ENCODE measurements at places on chromosomes 1 and 21. TPM values are rescaled to one million over a fixed set of nuclear protein-coding genes. Genes with fewer than 3 reads are reported as not detected.
A peak's percentile ranks its signal among the peaks of the same experiment; 100 is the strongest.

Gene EXTL1
- not detected for total RNA-seq

Gene TMCC2
- total RNA-seq, result 24.0 TPM

Gene CGN
- total RNA-seq, result 1.8 TPM

Gene GJA9
- total RNA-seq, result not detected

Gene ACKR1
- not detected for total RNA-seq

DNA sequence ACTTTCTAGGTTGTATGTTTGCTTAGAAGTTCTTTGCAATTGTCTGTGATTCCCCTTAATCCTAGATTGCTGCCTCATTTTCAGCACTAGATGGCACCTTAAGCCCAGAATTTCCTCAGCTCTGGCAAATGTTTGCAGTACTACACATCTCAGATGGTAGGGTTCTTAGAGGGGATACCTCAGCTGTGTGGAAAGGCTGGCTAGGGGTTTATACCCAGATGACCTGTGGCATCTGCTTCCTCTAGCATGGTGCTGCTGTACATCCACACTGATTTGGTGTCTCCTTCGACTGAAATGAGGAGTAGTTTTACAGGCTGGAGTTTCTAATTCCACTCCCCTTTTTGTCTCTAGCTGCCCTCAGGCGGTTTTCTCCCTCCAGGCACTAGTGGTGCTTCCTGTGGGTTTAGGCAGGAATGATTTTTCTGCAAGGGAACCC, 23.5 kb downstream of the ASB17 start:
- no peak overlapping the region for H3K4me3 ChIP-seq
- H3K27ac ChIP-seq, result no peak overlapping the region
- no peak for DNase-seq
- H3K27me3 ChIP-seq, result peaks cover 19% of the 10 kb centered on the region
- H3K36me3 ChIP-seq, result peaks cover 21% of the 10 kb centered on the region
- H3K4me1 ChIP-seq, result no peaks in the 10 kb centered on the region

DNA sequence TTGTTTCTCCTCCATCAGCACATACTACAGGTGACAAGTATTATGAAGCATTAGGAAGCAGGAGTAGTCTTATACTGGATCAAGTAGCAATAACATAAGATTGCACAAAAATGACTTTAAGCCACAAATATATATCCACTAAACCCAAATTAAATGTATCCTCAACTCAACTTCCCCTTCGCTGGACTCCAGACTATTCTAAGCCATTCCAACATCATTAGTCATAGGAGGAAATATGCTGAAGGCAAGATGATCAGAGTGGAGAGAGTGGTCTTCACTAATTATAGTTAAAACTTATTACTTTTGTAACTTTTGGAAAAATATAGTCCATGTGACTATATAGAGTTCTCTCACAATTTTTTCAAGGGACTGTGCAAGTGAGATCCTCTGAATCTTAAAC, 390.7 kb upstream of the ZP4 start:
- no peaks in the 10 kb centered on the region for H3K4me1 ChIP-seq
- H3K4me3 ChIP-seq, result no peak overlapping the region
- DNase-seq, result no peak
- H3K27me3 ChIP-seq, result no peaks in the 10 kb centered on the region
- H3K36me3 ChIP-seq, result peaks cover 2% of the 10 kb centered on the region

DNA sequence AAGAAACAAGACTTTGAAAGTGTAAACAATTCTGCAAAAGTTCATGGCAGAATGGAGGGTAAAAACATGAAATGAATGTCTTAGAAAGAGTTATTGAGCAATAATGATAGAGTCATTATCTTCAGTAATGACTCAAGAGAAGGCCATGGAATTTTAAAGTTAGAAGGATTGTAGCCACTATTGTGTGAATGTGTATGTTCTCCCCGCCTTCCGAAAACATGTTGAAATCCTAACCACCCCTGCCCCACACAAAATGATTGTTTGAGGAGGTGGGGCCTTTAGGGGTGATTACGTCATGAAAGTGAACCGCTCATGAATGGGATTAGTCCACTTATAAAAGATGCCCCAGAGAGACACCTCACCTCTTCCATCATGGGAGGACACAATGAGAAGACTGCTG, 93.8 kb upstream of the CCDC190 start:
- H3K4me1 ChIP-seq, result peaks cover 2% of the 10 kb centered on the region
- no peak overlapping the region for H3K4me3 ChIP-seq
- no peak overlapping the region for H3K27ac ChIP-seq
- no peaks in the 10 kb centered on the region for H3K36me3 ChIP-seq

GRCh38 chr1:227928811-227929375, 18.8 kb downstream of the WNT9A start:
- H3K27ac ChIP-seq, result no peak overlapping the region
- H3K4me3 ChIP-seq, result no peak overlapping the region
- H3K36me3 ChIP-seq, result no peaks in the 10 kb centered on the region

- H3K36me3 ChIP-seq, result no peaks in the 10 kb centered on the region
- DNase-seq, result no peak
- no peaks in the 10 kb centered on the region for H3K27me3 ChIP-seq
- H3K4me1 ChIP-seq, result no peaks in the 10 kb centered on the region
- H3K4me3 ChIP-seq, result no peak overlapping the region
These were observed 63.1 kb downstream of the MATN1 start for GRCh38 chr1:30660241-30660640.

DNA sequence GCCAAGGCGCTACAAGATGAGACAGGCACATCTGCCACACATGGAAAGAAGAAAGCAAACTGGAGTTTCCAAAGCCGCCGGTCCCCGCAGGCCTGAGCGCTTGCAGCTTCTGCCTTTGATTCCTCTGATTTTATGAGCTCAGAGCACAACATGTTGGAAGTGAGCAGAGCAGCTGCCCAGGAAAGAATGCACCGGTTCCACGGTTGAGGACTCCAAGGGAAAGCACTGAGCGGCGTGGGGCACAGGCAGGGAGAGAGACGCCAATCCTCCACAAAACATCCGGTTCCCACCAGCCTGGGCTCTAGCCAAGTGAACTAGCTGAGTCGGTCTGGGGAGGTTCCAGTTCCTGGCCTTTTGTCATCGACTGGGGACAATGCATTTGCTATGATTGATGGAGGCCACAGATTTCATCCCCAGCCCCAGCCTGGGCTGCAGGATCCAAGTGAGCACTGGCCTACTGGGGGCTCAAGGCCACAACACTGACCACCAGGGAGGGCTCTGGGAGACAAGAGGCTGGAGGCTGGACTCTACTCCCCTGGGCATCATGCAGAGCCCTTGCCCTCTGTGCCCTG, 253.1 kb upstream of the IRF2BP2 start:
- H3K4me3 ChIP-seq, result no peak overlapping the region
- H3K27ac ChIP-seq, result no peak overlapping the region
- no peaks in the 10 kb centered on the region for H3K36me3 ChIP-seq
- H3K4me1 ChIP-seq, result peaks cover 41% of the 10 kb centered on the region
- no peak for DNase-seq
- no peaks in the 10 kb centered on the region for H3K27me3 ChIP-seq

DNA sequence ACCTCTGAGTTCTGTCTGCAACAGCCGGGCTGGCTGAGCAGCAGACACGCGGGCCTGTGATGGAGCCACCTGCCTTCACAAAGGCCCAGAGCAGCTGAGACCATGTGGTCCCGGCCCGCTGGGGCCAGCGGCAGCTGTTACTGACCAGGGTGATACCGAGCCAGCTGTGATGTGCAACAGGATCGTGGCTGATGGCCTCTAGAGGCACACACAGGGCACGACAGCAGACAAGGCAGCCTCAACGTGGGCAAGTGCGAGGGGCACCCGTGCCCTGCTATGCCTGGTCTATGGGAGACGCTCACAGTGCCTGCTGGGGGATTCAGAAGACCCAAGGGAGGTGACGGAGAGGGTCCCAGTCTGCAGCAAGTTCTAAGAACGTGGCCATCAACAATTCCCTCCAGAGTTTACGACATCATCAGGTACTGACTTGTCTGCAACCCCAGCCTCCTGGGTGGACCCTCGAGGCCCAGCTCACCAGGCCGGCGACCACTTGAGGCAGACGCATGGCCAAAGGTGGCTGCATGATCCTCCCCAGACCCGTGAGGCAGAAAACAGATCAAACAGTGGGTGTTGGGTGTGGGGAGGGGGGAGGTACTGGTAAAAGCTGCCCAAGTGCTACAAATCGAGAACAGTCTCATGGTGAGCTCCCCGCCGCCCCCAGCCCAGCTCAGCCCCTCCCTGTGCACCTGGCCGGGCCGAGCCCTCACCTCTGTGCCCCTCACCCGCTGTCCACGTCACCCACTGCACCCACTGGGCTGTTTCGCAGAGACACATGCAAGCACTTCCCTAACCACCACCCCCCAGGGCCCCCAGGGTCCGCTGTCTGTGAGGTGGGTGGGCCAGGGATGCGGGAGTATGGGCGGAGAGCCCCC, 6.0 kb downstream of the POFUT2 start:
- peaks cover 10% of the 10 kb centered on the region for H3K4me1 ChIP-seq
- H3K27me3 ChIP-seq, result no peaks in the 10 kb centered on the region
- H3K36me3 ChIP-seq, result peaks cover 12% of the 10 kb centered on the region
- H3K4me3 ChIP-seq, result no peak overlapping the region
- DNase-seq, result peak; percentile 51

- H3K4me1 ChIP-seq, result peaks cover 68% of the 10 kb centered on the region
- no peaks in the 10 kb centered on the region for H3K27me3 ChIP-seq
- H3K27ac ChIP-seq, result no peak overlapping the region
- peaks cover 5% of the 10 kb centered on the region for H3K36me3 ChIP-seq
These were observed 85.1 kb downstream of the VAV3 start for GRCh38 chr1:107879927-107880326.

DNA sequence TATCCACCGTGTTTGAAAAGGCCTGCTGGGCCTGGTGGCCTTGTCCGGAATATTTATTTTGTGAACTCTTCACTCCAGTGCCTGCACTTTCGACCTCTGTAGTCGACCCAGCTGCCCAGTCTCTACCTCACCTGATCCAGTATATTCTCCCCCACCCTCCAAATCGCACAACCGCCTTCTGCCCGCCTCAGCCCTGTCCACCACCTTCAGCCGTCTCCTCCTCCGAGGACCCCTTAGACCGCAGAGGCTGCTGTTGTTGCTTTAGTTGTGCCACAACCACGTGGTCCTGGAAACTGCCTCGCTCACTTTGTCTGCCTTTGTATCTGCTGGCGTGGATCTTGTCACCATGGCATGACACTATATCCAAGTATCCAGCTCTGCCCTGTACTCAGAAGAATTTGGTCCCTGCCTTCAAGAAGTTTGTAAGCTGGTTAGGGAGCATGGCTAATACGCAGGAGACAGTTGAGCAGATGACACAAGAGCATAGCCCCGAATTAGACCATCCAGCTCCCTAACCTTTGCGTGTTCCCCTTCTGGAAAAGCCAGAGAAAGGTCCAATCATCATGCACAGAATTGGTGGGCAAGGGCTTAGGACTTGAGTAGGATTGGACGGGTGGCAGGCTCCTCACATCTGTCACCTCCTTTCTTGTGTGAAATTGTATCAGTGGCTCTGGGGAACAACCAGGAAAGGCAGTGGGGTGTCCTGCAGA, 1.5 kb downstream of the PHGDH start:
- peak overlapping the region; percentile 79 for H3K4me3 ChIP-seq
- peaks cover 28% of the 10 kb centered on the region for H3K4me1 ChIP-seq
- H3K27me3 ChIP-seq, result peaks cover 20% of the 10 kb centered on the region
- peak overlapping the region; percentile 86 for H3K27ac ChIP-seq
- DNase-seq, result no peak
